ENCODE measurements at places on chromosomes 7 and 10.

- DNase-seq: no peak
These were observed 2.3 kb downstream of the MINPP1 start for GRCh38 chr10:87506956-87507355.

DNA sequence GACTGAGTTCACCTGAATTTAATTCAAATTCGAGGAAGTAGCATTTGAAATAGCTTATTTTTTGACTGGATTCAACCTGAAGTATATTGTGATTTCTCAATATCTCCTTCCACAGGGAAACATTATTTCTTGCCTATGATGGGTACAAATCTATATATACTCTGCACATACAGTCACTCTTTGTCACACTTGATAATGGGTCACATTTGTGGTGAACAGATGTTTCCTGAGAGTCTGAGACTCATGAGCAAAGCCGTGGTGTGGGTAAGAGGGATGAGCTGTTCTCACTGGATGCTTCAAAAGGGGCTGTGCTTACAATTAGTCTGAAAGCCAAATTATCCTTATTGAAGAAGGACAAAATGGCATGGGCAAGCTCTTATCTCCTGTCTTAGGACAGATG, 18.0 kb upstream of the TBXAS1 start:
- no peak for DNase-seq

DNA sequence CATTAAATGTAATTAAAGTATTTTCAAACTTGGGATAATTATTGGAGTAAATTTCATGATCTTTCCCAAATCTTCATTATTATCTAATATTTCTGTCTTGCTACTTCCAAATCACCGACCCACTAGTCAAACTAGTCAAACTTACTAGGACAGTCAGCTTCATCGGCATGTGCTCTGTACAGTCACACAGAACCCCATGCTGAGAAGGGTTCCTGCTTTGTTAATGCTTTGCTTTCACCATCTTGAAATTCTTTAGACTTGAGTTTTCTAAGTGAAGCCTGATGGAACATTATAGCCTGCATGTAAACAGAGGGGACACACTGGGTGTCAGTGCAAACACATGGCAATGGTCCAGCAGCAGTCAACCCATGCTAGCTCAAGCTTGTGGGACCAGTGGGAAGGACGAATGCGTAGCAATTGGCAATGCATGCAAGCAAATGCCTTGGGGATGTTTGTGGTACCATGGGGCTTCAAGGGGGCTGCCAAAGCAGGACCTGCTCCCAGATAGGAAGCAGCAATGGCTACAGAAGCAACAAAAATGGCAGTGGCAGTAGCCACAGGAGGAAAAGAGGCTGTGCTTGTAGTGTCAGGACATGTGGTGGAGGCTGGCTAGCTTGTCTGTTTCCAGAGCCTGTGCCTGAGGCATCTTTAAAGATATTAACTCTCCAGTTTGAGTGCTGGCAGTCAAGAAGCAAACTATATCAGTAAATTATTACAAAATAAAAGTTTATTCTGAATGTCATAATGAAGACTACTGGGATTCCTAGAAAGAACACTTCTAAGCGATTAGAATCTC, 441.1 kb upstream of the SEMA3D start:
- DNase-seq: no peak

- DNase-seq: no peak
These were observed 3.7 kb upstream of the C10orf71 start for GRCh38 chr10:49295297-49295696.

GRCh38 chr7:141356161-141356560, 195.0 kb upstream of the AGK start:
- DNase-seq: no peak

GRCh38 chr10:13839430-13839990, 252.7 kb downstream of the PRPF18 start:
- no peak for DNase-seq

- DNase-seq: no peak
These were observed 329.3 kb downstream of the ELMO1 start for GRCh38 chr7:37119296-37119860.

GRCh38 chr7:139648391-139648861, 124.9 kb downstream of the CLEC2L start:
- no peak for DNase-seq

GRCh38 chr7:117138981-117139380, 183.9 kb downstream of the WNT2 start:
- DNase-seq: no peak

GRCh38 chr10:131943021-131943814, 38.5 kb downstream of the BNIP3 start:
- DNase-seq: no peak

- no peak for DNase-seq
These were observed 406.1 kb downstream of the PARD3 start for GRCh38 chr10:34408956-34409355.

- DNase-seq: no peak
These were observed 215.5 kb downstream of the LRMDA start for GRCh38 chr10:75646916-75647315.

DNA sequence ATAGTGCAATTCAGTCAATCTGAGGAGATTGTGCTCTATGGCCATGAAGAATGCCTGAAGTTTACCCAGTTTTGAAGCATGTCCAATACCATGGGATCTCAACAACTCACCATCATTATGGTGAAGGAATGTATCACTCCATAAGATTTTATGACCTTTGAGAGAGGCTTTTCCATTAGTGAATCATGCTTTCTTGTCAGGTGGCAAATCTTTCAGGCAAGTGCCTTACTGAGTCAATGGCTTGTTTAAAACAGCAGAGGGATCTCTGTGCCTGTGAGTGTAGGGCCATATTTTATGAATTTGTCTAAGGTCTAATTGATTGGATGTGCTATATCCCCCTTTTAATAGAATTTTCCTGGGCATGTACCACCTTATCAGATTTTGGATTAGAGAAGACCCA, 131.5 kb downstream of the CCDC7 start:
- DNase-seq: no peak

DNA sequence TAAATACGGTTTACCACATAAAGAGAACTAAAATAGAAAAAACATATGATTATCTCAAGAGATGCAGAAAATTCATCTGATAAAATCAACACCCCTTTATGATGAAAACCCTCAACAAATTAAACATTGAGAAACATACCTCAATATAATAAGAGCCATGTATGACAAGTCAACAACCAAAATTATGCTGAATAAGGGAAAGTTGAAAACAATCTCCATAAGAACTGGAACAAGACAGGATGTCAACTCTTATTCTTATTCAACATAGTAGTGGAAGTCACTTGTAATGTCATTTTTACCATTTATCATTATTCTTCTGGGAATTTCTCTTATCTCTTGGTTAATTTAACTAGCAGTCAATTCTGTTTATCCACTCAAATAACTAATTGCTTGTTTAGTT, 79.0 kb downstream of the PCDH15 start:
- DNase-seq: no peak

- DNase-seq: no peak
These were observed 186.7 kb upstream of the HGF start for GRCh38 chr7:81956520-81956919.

- peak; percentile 60 for DNase-seq
These were observed 41.7 kb upstream of the LOXL4 start for GRCh38 chr10:98309366-98310355.

DNA sequence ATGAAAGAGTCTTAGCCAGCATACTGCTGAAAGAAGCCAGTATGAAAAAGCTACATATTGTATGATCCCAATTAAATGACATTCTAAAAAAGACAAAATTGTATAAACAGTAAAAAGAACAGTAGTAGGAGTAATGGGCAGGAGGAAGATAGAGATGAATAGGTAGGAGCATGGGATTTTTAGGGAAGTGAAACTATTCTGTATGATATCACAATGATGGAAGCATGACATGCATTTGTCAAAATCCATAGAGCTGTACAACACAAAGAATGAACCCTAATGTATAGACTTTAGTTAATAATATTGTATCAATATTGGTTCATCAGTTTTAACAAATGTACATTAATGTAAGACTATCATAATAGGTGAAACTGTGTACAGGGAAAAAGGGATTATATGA, 147.9 kb downstream of the IMMP2L start:
- DNase-seq: no peak

- DNase-seq: no peak
These were observed 55.8 kb upstream of the SEMA3C start for GRCh38 chr7:80974396-80975358.

DNA sequence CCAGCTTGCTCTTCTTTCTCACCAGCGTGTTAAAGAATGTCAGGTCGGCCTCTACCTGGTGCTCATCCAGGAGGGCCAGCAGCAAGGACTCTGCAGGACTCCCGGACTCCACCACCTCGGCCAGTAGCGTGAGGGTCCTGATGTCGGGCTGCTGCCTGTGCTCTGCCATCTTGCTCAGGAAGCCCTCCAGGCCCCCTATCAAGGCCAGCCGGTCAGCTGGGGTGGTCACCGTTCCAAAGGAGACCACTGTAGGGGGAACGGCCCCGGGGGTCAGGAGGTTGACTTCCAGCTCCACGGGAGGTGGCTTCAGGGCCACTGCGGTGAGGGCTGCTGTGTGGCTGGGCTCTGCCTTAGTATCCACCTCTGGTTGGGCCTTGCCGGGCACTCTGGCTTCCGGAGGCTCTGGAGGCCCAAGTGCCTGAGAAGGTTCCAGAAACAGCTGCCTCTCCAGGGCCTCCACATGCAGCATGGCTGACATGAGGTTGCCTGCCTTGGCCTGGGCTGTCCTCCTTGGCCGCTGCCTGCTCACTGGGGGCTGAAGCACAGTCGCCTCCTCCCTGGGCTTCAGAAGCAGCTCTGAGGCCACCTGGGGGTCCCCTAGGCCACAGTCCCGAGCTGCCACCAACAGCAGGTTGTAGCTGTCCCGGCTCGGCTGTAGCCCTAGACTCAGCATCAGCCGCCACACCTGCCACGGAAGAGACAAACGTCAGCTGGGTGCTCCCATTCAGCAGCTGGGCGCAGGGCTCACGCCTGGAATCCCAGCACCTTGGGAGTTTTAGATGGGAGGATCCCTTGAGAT, 13.5 kb downstream of the PTCD1 start:
- DNase-seq: no peak

DNA sequence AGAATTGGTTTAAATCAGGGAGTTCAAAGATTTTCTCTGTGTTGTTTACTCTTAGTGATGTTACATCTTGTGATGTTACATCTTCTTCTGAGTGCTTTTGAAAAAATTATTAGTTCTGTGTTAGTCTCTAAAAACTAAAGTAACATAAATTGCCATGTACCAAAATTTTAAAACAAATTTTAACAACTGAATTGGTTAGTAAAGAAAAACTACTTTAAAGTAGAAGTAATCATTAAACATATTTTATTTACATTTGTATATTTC, 5.2 kb upstream of the IGF2BP3 start:
- DNase-seq: no peak

GRCh38 chr10:77776487-77776886, 138.9 kb upstream of the KCNMA1 start:
- no peak for DNase-seq

DNA sequence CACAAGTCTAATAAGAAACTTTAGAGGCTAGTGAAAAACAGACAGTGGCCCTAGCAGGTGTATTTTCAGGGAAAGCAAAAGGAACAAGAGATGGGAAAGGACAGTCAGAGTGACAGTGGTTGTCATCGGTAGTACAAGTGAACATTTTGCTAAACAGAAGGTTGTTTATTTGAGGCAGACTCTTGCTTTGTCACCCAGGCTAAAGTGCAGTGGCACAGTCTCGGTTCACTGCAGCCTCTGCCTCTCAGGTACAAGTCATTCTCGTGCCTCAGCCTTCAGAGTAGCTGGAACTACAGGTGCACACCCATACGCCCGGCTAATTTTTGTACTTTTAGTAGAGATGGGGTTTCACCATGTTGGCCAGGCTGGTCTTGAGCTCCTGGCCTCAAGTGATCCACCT, 195.8 kb downstream of the RELN start:
- DNase-seq: no peak

All from activated CD8-positive, alpha-beta memory T cell treated with anti-CD3 and anti-CD28 coated beads, Interleukin-2, amount 50 U/mL, for 48 hours (primary cell).